ENCODE measurements at places on chromosomes 7 and 10.

DNA sequence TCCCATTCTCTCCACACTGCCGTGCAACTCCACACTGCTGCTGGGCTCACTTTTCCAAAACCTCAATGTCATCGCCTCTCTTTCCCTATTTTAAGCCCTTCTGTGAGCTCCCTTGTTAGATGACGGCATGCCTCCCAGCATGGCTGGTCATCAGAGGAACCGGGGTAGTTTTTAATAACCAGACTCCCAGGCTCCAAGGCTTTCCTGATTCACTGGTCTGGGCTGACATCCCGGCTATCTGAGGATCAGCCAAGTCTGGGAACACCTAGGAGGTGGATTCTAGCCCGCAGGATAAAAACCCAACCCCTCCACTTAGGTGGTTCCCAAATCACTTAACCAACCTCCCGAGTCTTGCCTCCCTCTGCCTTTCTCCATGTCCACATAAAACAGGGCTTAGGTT is 295.4 kb upstream of the FZD8 start:
- DNase-seq: no peak

DNA sequence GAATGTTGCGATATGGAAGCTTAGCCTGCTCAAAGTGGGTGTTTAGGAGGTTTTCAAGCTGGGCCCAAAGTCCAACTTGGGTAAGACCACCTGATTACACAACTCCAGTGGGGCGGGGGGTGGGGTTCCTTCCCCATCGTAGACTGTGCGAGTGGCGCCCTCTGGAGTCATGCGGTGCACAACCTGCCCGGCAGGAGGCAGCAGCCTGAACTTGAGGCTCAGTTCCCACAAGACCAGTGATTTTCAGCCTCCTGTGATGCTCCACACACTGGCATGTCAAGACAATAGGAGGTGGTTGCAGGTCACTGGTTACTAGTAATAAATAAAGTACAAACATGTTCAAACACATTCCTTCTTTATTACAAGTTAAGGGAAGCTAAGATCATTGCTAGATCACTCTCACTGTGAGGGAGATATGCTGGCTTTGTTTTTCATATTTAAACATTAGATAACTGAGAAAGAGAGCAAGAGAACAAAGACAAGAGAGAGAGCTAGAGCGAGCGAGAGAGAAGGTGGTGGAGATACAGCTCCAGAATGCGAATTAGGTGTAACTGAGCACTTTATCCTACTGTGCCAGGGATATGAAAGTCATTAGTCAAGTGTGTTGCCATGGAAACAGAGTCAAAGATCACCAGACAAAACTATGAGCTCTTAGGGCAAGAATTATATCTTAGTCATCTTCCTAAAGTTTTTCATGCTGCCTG is 97.4 kb upstream of the BMPER start:
- DNase-seq: peak; percentile 22

- peak; percentile 12 for DNase-seq
These were observed 148.6 kb downstream of the DNAJB6 start for GRCh38 chr7:157485361-157485831.

- DNase-seq: no peak
These were observed 110.9 kb downstream of the CCDC7 start for GRCh38 chr10:32556783-32557395.

DNA sequence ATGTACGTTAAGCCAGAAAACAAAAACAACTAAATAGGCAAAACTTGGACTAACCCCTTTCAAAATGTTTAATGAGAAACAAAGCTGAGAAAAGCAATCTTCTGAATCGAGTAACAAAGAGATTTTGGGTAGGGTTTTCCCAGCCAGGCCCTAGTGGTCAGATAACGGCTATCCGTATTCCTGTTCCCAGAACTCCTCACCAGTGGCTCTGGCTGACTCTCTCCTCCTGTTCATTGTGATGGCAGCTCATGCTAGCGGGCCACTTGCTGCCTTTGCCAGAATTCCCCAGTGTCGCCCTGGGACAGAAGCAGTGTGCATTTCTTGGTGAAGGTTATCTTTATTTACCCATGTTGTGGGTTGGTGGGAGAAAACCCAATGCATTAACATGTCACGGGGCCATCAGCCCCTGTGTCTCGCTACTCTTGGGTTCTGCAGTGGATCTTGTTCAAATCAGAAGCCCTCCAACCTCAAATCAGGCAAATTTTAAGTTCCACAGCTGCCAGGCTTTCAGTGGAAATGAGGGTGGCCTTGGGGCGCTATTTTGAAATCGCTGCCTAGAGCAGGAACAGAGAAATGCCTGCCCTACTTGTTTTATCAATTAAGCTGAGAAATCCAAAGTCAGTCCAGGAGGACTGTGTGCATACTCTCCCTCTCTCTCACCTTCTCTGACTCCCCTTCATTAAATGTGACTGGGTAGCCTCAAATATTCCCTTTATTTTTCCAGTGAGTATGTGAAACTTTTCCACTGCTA is 164.5 kb upstream of the NPVF start:
- no peak for DNase-seq

DNA sequence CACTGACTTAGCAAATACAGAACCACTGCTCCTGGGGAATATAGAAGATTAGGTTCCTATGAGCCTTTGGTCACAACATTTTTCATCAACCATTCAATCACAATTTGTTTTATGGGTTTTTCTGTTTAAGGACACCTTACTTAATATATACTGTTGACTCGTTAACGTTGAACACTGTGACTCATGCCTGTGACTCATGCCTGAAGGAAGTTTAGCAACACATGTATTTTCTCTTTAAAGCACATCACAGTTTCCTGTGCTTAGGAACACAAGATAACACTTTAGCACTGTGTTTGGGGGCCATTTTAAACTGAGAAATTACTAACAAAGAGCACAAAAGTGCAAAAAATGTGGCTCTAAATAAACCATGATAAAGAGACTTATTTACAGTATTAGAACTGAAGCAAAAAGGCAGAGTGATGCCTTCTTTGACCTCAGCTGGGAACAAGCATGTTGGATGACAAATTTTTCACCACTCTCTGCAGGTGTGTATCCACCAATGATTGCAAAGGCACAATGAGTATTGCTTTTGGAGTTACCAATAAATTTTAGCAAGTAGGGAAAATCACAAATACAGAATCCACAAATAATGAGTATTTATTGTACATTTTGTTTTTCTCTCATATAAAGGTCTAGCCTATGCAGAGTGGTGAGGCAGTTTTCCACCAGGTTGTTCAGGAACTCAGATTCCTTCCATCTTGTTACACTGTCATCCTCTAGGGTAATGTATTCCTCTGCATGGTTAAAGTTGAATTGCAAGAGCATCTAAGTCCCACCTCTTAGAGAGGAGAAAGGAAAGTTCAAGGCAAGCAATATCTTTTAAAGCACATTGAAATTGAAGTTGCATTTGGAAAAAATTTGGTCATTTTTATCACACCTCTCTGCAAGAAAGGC is 7.3 kb downstream of the FGFBP3 start:
- peak; percentile 55 for DNase-seq

GRCh38 chr10:123318516-123318915 is 164.3 kb downstream of the BUB3 start:
- DNase-seq: peak; percentile 25

- DNase-seq: no peak
These were observed 16.9 kb downstream of the SVIL start for GRCh38 chr10:29617880-29618340.

DNA sequence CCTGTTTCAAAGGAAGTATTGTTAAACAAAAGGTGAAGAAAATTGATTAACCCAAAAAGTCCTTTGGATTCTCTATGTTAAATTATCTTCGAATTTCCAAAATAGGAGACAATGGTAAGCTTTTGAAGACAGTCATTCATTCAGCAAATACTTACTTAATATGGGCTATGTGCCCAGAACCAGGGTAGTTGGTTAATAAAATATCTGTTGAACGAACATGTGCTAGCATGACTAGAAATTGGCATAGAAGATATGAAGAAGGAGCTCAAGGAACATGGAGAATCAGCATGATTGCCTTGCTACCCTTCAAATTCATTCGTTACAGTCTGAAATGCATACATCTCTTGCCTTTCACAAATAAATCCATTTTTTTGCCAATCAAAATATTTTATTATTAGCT is 123.1 kb upstream of the RHEB start:
- no peak for DNase-seq

- DNase-seq: peak; percentile 28
These were observed 29.6 kb downstream of the MINDY4 start for GRCh38 chr7:30800785-30801252.

All from activated T-cell treated with anti-CD3 and anti-CD28 coated beads, Interleukin-2, amount 50 U/mL, for 48 hours (primary cell).